ENCODE measurements at places on chromosomes 3 and 15. TPM values are rescaled to one million over a fixed set of nuclear protein-coding genes. Genes with fewer than 3 reads are reported as not detected.

Gene ALG1L2
- not detected for total RNA-seq

Gene WDR49
- 0.15 TPM for total RNA-seq

Gene TMCO5A
- not detected for total RNA-seq

DNA sequence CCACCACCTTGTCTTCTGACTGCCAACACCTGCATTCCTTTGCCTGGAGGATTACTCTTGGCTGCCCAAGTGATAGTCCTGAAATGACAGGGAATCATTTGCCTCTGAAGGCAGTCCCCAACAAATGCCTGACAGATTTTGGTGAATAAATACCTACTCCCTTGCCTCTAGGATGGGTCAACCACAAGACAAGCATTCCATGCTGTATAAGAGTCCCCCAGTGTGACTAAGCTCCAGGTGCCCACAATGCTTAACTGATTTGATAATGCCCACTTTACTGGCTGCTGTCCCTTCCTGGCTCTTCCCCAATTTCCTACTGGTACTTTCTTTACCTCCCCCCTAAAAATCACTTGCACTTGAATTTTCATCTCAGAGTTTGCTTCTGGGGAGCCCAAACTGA is 14.8 kb downstream of the THRB start:
- DNase-seq = no peak

DNA sequence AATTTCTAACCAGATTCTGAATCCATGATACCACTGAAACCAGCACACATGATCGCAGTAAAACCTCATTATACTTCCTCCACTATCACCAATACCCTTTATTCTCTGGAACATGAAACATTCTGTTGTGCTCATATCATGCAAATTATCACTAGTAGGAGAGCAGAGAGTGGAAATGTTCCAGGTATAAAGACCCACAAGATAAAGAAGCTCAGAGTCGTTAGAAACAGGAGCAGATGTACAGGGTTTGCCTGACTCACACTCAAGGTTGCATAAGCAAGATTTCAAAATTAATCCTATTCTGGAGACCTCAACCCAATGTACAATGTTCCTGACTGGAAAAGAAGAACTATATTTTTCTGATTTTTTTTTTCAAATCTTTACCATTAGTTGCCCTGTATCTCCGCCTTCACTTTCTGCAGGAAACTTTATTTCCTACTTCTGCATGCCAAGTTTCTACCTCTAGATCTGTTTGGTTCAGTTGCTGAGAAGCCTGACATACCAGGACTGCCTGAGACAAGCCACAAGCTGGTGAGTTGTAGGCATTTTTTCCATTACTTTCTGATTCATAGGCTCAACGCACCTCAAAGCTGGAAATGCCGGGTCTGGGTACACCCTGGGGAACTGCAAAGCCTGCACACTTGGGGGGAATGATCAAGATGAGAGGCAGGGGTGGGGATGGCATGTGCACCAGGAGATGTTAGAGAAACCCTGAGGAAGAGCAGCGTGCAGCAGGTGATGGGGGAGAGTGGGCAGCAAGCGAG is at the start of gene CCR2:
Gene CCR2 (plus strand): TSS at position 465 of the 764 bp plus-strand sequence. CDS start 3,417 bp downstream, outside the sequence.
- DNase-seq = no peak

- no peak for DNase-seq
Measured at GRCh38 chr15:67967871-67968431, 86.2 kb upstream of the PIAS1 start.

DNA sequence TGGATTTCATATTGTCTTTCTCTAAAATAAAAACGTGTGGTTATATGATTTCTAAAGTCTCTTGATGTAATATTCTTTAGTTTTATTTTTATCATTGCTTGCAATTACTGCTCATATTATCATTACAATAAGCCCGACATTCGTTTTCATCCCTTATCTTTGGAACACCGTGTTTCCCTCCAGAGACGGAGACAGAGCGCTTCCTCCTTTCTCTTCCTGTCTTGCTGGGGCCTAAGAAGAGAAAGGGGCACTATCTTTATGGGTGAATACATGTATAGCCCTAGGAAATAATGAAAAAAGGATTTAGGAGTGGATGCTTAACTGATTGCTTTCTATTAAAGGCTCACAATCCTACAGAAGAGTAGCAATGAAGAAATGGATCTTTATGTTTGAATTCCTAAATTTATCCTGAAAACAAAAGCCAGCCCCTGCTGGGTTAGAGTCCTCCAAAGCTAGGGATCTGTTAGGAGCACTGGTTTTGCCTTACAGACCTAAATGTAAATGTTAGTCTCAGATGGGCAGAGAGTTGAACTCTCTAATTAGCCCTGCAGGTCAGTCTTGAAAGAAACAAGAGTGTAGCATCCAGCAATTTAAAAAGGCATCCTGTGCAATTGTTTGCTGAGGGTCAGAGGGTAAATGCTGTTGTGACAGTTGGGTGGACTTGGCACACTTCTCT is 145.1 kb downstream of the TP63 start:
- DNase-seq = no peak
